ENCODE measurements at places on chromosomes 6 and 20.

DNA sequence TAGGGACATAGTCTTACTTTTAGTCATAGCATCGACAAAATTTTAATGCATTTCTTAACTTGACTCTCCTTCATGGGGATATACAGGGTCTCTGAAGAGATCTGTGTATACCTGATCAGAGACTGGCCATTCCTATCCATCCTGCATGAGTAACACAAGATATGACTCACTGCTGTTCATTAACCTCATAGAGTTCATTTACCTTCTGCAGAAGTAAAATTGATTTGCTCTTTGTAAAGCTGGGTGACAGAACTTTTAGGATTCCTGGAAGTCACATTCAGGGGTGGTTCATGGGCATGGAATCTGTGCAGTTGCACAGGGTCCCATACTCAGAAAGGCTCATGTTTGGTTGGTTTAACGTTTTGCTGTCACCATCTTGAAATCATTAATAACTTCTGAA, 53.2 kb downstream of the PDE7B start:
- DNase-seq, result no peak

GRCh38 chr6:134015719-134016557, 36.5 kb downstream of the SLC2A12 start:
- DNase-seq, result no peak

DNA sequence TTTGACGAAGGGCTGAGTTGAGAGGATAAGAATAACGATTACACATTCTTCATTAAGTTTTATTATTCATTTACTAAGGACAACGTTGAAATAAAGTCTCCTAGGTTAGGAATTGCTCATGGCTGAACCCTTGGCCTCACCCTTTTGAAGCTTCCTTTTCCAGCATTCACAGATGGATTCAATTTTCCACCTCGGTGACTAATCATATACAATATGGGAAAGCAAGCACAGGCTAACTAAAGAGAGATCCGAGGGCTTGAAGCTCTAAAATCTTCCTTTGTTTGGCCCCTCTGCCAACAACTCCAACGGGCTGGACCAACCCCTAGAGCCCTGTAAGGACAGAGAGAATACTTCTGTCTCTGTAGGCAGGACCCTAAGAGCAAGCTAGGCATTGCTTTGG, 159.5 kb downstream of the SOD2 start:
- DNase-seq, result no peak

DNA sequence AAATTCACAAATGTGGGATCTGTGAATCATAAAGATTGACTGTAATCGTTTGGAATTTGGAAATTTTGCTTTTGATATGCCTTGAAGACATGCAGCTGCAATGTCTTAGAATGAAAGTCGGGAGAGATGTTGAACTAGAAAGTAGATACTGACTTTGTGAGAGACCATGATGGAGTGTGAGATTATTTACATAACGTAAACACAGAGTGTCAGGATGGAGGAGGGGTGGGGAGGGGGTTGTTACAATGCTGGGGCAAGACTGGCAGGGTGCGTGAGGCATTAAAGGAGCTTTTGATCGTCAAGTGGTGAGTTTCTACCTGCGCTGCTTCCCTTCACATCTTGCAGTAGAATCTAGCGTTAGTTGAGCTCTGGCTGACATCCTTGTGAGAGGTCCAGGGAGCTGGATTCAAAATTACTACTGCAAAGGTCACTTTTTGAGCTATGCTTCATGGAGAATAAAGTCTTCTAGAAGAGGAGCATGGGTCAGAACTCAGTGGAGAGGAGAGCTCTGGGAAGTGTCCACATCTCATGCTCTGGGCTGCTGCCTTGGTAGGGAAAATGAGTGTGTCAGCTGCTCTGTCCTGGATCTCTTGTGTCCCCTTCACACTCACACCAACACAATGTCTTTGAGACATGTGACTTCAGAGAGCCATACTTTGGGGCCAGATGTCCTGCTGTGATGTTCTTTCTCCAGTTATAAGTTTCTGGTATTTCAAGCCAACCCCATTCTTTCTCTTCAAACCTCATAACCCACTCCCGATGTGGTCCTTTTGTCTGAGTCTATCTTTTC, 105.2 kb upstream of the CITED2 start:
- DNase-seq, result no peak

DNA sequence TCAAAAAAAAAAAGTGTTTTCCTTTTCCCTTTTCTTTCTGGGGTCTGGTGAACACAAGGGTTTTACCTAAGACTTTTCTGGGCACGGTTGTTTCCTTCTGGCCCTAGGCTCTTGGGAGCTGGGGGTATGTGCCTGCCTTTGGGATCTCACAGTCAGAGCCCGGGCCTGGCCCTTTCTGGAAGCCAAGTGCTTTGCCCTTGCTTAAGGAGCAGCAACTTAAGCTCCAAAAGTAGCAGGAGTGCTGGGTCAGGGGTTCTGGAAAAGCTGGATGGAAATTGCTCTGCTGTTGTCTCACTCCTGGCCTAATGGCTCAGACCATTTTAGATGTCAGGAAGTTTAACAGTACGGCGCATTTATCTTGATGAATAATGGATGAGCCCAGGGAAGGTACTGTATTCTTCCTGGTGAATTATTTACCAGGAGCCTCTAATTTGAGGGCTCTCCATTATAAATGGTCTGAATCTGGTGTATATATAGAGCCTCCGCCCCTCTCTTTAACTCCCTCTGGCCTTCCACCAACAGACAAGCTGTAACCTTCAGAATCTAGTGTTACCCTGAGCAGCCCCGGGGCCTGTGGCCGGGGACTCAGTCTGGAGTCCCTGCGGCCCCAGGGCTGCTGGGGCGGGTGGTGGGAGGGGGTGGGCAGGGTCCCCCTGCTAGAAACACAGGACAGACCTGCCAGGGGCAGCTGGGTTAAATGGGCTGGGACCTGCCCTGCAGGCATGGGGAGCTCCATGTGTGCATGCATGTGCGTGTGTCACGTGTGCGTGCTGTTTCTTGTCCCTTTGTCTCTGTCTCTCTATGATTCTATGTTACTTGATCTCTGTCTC, 37.5 kb downstream of the PTK7 start:
- DNase-seq, result peak; percentile 85

- DNase-seq, result no peak
Measured at GRCh38 chr20:49637046-49637637, 69.2 kb upstream of the PTGIS start.

- DNase-seq, result no peak
Measured at GRCh38 chr6:125099211-125100073, 54.1 kb upstream of the TPD52L1 start.

GRCh38 chr20:8805737-8806442, 263.0 kb upstream of the PLCB4 start:
- DNase-seq, result no peak

DNA sequence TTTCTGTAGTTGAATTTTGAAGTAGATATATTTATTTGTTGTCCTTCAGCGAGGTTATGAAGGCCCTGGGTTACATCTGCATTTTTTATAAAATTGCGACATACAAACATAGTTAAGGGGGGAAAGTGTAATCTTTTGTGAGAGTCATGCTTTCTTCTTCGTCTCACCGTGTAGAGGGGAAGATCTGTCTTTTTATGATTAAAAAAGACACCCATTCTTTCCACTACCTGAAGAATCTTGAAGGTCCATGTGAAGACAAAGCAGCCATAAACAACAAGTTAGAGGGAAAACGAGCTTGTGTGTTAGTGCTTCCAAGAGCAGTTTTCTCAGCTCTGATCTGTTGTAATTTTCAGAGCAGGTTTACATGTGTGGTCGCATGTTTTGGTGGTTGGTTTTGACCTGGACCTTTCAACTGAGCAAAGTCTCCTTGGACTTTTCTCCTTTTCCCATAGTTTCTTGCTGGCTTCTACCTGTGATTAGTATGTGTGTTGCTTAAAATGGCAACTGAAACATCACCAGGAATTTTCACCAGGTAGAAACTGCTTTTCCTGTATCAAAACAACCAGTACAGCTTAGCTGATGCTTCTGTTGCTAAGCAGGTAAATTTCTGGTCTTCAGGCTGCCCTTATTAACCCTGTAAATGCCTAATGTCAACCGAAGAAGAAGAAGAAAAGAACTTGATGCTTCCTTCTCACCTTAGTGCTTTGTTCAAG, 37.3 kb downstream of the RREB1 start:
- DNase-seq, result no peak

- peak; percentile 4 for DNase-seq
Measured at GRCh38 chr20:49384437-49385434, 97.7 kb downstream of the KCNB1 start.

GRCh38 chr6:166907373-166907841, 48.9 kb downstream of the RNASET2 start:
- no peak for DNase-seq

- no peak for DNase-seq
Measured at GRCh38 chr20:58991715-58992114, 10.7 kb downstream of the NELFCD start.

DNA sequence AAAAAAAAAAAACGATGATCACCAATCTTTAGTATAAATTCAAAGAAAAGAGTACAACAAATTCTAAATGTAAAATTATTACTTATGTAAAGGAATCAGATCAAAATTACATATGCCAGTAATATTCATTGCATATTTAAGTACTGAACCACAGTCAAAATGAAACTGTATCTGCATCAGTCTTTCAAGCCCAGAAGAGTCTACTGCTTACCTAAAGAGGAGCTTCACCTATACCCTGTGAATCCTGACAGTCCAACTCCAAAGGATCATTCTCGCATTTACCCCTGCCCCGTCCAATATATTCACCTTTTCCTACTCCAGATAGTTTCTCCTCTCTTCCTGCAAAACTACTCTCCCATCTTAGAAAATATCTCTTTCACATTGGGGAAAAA, 9.2 kb downstream of the ATG5 start:
- DNase-seq, result no peak

GRCh38 chr20:1345030-1345755, 16.3 kb upstream of the SDCBP2 start:
- DNase-seq, result no peak

DNA sequence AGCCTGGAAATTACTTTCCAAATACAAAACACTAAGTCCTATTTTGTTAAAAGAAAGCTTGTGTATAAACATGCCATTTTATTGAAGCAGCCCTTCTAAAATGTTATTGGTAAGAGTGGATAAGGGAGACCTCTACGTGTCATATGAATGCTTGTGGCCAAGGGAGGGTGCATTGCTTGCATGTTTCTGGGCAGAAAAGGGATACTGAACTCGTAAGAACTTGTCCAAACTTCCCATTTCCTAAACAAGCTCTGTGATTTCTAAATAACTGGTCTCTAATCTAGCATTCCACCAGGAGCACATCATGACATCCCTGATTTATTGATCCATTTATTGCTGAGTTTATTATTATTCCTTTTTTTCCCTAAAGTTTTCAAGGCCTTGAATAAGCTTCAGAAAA, 474.1 kb downstream of the CD109 start:
- no peak for DNase-seq

DNA sequence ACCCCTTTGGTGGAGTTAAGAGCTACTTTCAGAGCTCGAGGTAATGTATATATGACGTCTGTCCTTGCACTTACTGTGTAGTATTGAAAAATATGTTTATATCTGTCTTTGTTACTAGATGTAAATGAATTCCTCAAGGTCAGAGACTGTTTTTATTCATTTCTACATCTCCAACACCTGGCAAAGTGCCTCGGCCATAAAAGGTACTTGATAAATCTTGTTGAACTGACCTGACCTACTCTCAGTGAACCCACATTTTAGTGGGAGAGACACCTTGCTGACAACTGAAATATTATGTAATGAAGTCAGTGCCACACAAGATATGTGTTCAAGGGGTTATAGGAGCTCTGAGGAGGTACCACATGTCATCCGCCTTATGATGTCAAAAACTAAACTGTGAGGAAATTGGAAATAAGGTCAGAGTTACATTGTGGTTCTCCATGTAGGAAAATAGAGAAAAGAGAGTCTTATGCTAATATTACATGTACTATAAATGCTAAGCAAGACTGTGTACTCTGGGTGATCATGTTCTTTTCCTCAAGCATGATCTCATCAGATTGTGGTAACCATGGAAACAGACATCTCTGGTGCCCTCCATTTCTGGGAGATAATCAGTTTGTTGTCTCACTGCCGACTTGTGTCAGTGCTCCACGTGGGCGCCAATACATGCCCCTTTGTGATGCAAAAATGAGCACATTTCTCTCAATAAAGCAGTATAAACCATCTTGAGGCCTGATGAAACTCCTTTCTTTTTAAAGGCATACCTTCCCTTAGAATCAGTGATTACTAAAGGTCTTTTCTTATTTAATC, 5.7 kb upstream of the TMEM30A start:
- no peak for DNase-seq

DNA sequence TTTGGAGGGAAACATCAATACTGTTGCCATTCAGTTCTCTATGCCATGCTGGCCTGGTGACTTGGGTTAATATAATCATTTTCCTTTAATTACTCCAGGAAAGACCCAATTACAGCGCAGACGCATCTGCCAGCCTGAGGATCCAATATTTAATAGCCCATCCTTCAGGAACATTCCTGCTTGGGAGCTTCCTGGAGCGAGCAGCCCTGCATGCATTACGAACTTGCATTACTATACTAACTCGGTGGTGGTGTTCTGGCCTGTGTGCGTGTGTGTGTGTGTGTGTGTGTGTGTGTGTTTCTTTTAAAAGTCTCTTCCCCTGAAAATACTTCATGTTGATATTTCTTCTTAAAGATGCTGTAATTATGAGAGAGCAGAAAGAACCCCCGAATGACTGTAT, 26.5 kb downstream of the PMEPA1 start:
- no peak for DNase-seq

DNA sequence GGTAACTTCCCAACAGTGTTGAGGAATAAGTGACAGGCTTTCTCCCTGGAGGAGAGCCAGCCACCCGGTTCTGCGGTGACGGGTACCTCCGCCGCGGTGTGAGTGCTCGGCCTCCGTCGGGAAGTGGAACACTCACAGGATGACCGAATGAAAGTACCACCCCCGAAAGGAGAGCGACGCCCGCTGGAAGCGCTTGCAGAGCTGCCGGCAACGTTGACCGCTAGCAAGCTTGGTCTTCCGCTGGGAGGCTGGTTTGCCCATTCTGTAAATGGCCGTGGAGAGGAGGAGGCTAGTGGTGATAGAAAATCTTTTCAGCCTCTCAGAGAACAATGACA, 614 bp upstream of the TMEM242 start:
- no peak for DNase-seq

DNA sequence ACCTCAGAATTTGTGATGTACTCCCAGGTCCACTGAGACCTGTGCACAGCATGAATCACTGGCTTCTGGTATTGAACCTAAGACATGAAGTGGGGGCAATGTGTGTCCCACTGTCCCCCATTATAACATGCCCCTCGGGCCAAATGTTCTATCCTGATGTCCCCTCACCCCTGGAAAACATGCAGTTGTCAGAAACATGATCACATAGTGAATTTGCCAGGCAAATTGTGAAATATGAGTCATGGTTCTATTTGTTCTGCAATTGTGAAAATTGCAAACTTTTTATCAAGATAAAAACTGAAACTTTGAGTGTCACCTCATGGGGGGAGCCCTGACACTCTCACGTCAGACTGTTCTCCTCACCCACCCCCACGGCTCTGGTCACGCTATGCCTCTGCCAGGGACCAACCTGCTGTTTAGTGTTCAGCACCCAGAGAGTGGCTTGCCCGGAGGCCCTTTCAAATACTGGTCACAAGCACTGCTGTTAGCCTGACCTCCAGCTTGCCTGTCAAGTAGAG, 305.3 kb downstream of the CLIC5 start:
- DNase-seq, result no peak
